ENCODE measurements at places on chromosomes 5 and 9. TPM values are rescaled to one million over a fixed set of nuclear protein-coding genes. Genes with fewer than 3 reads are reported as not detected.

- no peak overlapping the region for H3K4me3 ChIP-seq
- no peaks in the 10 kb centered on the region for H3K36me3 ChIP-seq
- H3K4me1 ChIP-seq: no peaks in the 10 kb centered on the region
- H3K27ac ChIP-seq: no peak overlapping the region
- H3K27me3 ChIP-seq: no peaks in the 10 kb centered on the region
Measured at GRCh38 chr9:81052846-81053245, 636.5 kb downstream of the TLE1 start.

DNA sequence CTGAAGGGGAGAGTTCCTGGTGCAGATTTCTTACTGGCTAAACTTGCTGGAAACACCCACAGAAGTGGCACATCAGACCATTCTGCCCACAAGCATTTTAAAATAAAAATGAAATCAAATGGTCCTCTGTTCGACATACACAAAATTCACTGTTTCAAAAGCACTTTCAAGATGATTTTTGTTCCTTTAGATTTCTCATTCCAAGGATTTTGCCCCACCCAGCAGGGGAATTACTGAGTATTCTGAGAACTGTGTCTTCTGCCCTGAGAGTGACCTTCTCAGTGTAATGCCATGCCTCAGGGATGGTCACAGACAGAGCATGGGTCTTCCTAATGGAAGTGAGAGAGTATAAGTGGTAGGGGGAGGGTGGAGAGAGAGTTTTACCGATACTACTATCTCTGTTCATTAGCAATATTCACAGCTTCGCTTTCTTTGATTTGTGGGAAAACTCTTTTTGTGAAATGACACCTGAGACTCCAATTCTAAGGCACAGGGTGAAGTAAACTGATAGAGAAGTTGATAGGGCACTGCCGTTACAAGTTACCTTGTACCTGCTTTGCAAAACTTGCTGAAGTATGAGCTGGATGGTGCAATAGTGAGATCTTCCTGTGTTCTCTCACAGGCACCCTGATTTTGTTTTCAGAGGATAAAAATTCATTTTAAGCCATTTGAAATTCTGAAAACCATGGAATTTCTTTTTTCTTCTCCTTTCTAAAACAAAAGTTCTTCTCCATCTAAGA is 95.8 kb upstream of the CD180 start:
- no peak for DNase-seq
- peaks cover 29% of the 10 kb centered on the region for H3K4me1 ChIP-seq
- no peaks in the 10 kb centered on the region for H3K36me3 ChIP-seq
- H3K27ac ChIP-seq: no peak overlapping the region
- no peak overlapping the region for H3K4me3 ChIP-seq

Gene LTC4S
- 0.58 TPM for total RNA-seq

DNA sequence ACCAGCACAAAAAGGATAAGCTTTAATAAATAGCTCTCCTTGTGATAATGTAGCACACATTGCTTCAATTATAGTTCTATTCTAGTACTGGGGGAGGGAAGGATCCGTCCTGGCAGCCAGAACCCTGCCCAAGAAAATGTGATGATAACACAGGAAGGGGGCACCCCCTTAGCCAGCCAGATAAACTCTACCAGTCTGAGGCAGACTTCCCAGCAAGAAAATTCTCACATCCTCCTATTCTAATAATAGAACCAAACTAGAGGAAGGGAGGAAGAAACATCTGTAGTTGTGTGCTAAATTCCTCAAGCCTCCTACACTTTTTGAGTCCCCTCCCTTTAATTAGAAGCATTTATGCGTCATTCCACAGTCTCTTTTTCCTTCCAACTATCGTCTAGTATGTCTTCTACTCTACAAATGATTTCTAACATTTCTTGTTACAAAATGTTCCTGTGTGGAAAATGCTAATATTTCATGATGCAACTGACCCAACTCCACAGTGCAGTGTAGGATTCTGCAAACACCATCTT is 261.0 kb downstream of the SEMA5A start:
- DNase-seq: no peak
- no peak overlapping the region for H3K4me3 ChIP-seq
- no peaks in the 10 kb centered on the region for H3K36me3 ChIP-seq
- no peaks in the 10 kb centered on the region for H3K4me1 ChIP-seq
- no peak overlapping the region for H3K27ac ChIP-seq
- H3K27me3 ChIP-seq: no peaks in the 10 kb centered on the region

DNA sequence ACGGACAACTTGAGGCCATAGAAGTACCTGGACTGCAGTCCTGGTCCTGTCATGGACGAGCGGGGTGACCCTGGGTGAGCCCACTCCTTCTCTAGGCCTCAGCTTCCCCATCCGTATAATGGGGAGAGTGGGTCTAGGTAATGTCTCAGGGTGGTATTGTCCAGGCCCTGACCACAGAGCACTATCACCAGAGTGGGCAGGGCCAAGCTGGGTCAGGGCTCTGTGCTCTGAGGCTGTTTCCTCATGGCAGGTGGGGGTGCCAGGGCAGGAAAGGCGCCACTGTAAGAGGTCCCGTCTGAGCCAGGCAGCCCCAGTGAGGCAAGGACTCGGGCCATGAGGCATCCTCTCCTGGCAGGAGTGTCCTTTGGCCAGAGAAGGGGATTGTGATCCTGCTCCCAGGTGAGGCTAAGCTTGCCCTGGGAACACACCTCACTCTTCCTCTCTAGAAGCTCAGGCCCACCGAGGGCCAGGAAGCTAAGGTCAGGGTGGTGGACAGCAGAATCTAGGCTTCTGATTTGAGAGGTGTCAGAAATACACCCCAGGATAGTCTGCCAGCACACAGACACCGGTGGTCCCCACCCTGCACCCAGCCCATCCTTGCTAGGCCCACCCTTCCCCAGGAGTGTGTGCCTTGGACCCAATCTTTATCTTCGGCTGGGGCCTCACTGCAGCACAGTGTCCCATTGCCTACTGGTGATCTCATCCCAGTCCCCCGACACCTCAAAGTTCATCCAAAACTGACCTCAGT is 1.5 kb upstream of the MYOZ3 start:
- DNase-seq: no peak
- H3K27ac ChIP-seq: no peak overlapping the region
- no peak overlapping the region for H3K4me3 ChIP-seq
- no peaks in the 10 kb centered on the region for H3K4me1 ChIP-seq

Gene ADRB2
- total RNA-seq: not detected

Gene PCDHGA8
- 2.2 TPM for total RNA-seq

DNA sequence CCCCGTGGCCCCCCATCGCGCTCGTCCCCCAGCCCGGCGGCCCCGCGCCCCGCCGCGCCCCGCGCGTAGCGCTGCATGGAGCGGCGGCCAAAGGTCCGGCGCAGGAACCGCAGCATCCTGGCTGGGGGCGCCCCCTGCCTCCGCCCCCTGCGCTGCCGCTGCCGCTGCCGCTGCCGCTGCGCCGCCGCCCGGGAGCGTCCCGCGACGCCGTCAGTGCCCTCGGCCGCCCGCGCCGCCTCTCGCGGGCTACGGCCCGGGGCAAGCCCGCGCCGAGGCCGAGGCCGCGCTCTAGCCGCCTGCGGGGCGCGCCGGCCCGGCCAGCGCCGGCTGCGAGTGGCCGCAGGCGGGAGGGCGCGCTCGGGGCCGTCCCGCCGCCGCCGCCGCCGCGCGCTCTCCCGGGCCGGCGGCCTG is 523 bp downstream of the EPB41L4B start:
- H3K27me3 ChIP-seq: peaks cover 75% of the 10 kb centered on the region
- no peak overlapping the region for H3K27ac ChIP-seq
- no peak overlapping the region for H3K4me3 ChIP-seq
- DNase-seq: no peak

DNA sequence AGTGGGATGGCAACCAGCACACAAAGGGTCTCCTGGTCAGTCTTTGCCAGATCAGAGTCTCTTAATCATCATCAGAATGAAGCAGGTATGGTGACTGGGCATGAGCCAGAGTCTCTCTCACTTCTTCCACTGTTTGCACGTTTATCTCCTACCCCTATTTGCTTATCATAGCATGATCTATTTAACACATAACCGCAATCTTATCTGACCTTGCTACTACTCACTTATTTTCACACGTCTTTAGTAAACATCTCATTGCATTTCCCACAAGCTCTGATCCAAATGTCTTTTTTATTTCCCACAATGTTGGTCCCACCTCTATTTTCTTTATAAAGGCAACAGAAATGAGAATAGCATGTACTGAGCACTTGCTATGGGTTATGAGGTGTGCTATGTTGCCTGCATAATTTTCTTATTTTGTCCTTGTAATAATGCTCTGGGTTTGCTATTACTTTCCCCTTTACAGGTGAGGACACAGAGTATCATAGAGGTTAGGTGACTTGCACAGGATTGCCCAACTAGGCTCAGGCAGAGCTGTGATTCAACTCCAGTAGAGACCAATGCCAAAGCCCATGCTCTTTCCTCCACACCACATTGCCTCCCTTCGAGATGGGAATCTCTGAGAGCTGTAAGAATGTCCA is 39.7 kb upstream of the IL7R start:
- no peaks in the 10 kb centered on the region for H3K27me3 ChIP-seq
- H3K27ac ChIP-seq: no peak overlapping the region
- no peak overlapping the region for H3K4me3 ChIP-seq

GRCh38 chr9:72695365-72695764 is 174.0 kb downstream of the TMC1 start:
- no peaks in the 10 kb centered on the region for H3K4me1 ChIP-seq
- H3K4me3 ChIP-seq: no peak overlapping the region
- no peak overlapping the region for H3K27ac ChIP-seq

GRCh38 chr5:83321483-83322055 is 150.0 kb upstream of the VCAN start:
- H3K36me3 ChIP-seq: no peaks in the 10 kb centered on the region
- H3K4me3 ChIP-seq: no peak overlapping the region
- no peaks in the 10 kb centered on the region for H3K27me3 ChIP-seq
- DNase-seq: peak; percentile 26
- H3K4me1 ChIP-seq: no peaks in the 10 kb centered on the region

- no peak for DNase-seq
- H3K27ac ChIP-seq: no peak overlapping the region
- H3K27me3 ChIP-seq: no peaks in the 10 kb centered on the region
- no peak overlapping the region for H3K4me3 ChIP-seq
- H3K36me3 ChIP-seq: no peaks in the 10 kb centered on the region
Measured at GRCh38 chr5:158407824-158408195, 548.9 kb upstream of the CLINT1 start.

GRCh38 chr5:32276173-32276853 is 36.4 kb downstream of the MTMR12 start:
- no peak for DNase-seq
- peaks cover 11% of the 10 kb centered on the region for H3K36me3 ChIP-seq
- H3K4me3 ChIP-seq: no peak overlapping the region
- H3K27me3 ChIP-seq: no peaks in the 10 kb centered on the region
- H3K27ac ChIP-seq: no peak overlapping the region

Gene PCDHGA10
- total RNA-seq: 3.6 TPM

- H3K4me1 ChIP-seq: peaks cover 31% of the 10 kb centered on the region
- H3K36me3 ChIP-seq: no peaks in the 10 kb centered on the region
- H3K27ac ChIP-seq: no peak overlapping the region
- no peak for DNase-seq
- no peak overlapping the region for H3K4me3 ChIP-seq
Measured at GRCh38 chr5:369151-369868, 47.8 kb downstream of the AHRR start.

Gene TLR4
- total RNA-seq: not detected

Gene CPLANE1
- total RNA-seq: 21.9 TPM

DNA sequence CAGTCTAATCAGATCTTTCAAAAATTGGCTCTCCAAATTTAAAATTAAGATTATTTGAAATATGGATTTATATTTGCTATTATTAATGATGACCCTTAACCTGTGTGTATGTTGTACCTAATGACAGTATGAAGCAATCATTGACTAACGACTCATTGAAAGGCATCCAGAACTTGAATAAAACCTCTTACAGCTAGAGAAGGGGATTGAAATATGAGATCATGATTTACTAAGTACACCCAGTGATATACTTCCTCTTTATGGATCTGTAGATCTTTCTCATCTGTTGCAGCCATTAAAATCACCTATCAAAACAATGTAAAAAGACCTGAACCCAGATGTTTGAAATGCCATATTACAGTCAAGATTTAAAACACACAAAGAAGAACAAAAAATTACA is 126.5 kb downstream of the RPS23 start:
- H3K4me3 ChIP-seq: no peak overlapping the region
- no peak overlapping the region for H3K27ac ChIP-seq
- H3K36me3 ChIP-seq: no peaks in the 10 kb centered on the region

DNA sequence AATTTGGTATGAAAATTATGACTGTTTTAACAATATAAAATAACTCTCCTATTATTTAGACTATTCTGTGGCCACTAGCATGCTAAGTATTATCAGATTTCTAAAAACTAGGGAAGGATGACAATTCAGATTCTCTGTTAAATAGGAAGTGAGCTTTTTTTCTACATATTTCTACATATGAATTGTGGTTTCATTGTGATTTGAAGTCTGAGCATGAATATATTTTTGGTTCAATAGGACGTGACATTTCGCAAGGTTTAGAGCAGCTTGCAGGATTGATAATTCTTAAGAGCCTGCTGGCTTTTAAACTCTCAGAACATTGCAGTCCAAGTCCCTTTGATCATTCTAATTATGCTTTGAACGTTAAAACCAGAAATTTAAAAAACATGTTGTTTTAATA is 82.9 kb downstream of the ADGRV1 start:
- H3K4me1 ChIP-seq: no peaks in the 10 kb centered on the region
- H3K27ac ChIP-seq: no peak overlapping the region
- no peak overlapping the region for H3K4me3 ChIP-seq
- no peaks in the 10 kb centered on the region for H3K36me3 ChIP-seq

GRCh38 chr5:75460942-75461610 is 50.4 kb downstream of the CERT1 start:
- no peak for DNase-seq
- H3K4me3 ChIP-seq: no peak overlapping the region
- H3K4me1 ChIP-seq: peaks cover 26% of the 10 kb centered on the region

Gene NIPAL4
- not detected for total RNA-seq
